ENCODE measurements at places on chromosomes 4 and X.

- DNase-seq, result no peak
Measured at GRCh38 chr4:147516133-147516532, 35.2 kb downstream of the EDNRA start.

DNA sequence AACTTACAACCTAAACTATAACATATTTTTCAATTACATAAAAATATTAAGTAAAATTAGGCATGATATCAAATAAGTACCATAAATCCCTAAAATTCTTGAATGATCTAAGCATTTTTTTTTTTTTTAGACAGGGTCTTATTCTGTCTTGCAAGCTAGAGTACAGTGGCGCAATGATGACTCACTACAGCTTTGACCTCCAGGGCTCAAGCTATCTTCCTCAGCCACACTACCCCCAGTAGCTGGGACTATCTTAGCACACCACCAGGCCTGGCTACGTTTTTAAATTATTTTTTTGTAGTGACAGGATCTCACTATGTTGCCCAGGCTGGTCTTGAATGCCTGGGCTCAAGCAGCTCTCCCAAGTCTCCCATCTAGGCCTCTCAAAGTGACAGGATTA lies 1042.3 kb downstream of the FSTL5 start:
- no peak for DNase-seq

DNA sequence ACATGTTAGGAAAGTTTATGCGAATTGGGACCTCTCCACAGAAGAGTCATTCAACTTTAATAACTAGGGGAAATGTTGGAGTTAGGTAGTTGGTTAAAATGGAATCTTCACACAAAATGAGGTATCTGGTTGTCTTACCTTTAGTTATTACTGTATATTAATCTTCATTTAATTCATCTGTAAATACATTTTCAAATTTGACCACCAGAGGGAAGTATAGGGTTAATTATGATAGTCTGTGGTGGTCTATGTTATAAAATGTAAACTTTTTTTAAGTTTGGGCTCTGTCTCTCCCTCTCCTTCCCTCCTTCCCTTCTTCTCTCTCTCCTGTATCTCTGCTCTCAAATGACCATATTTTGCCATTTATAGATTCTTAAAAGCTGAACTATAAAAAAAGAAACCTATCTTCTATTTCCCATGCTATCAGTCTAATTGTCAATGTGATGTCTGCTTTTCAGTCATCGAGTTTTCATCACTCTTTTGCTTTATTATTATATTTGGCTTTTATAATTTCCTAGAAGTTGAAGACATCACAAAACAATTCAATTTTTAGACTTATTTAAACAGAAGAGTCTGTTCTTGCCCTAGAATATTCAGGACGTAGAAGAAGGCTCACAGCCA lies 49.8 kb downstream of the TMEM144 start:
- DNase-seq, result no peak

GRCh38 chrX:28312965-28313364 lies 274.3 kb upstream of the IL1RAPL1 start:
- no peak for DNase-seq

GRCh38 chr4:32192363-32192762 lies 1472.2 kb downstream of the PCDH7 start:
- no peak for DNase-seq

DNA sequence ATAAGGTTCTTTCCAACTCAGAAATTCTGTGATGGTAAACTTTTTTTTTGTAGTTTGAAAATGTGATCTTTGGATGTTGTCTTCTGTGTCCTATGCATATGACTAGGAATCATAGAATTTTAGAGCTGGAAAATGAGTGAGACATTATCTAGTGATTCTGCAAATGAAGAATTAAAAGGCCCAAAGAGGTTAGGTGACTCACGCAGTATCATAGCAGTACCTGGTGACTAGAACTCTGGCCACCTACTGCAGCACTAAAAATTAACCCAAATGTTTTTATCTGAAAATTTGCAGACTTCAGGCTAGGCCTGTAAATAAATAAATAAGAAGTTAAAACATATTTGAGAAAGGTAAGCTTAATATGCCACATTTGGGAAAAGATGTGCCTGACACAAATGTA lies 52.8 kb downstream of the NFKB1 start:
- DNase-seq, result no peak

GRCh38 chr4:38800366-38800765 lies 4.2 kb downstream of the TLR1 start:
- DNase-seq, result no peak

GRCh38 chrX:9693307-9694001 lies 72.2 kb downstream of the GPR143 start:
- no peak for DNase-seq

- DNase-seq, result no peak
Measured at GRCh38 chr4:134544303-134544770, 342.7 kb upstream of the PABPC4L start.

GRCh38 chr4:742742-743311 lies 37.2 kb downstream of the PCGF3 start:
- peak; percentile 91 for DNase-seq

DNA sequence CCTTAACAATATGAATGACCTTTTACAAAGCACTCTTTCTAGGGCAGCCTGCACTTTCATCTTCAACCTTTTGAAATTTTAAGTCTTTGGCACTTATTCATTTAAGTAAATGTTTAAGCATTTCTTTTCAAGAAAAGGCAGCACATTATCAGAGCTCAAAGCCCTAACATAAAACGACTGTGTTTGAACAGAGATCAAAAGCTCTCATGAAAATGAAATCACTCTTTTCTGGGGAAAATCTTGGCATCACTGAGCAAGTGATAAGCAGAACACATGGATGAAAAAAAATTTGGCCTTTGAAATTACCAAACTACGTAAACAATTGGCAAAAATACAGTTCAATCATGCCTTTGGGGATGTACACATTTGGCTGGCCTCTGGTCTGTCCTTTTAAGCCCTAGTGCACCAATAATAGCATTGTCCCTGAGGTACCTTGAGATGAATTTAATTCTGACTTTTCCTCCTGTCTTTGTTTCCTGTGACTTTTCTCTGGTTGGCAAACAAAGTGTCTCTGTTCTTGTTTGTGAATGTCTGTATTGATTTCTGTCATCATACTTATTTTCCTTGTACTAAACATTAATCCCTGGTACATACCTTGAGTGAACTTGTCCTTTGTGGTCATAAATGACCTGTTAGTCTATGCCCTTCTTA lies 12.9 kb upstream of the ODAM start:
- no peak for DNase-seq

DNA sequence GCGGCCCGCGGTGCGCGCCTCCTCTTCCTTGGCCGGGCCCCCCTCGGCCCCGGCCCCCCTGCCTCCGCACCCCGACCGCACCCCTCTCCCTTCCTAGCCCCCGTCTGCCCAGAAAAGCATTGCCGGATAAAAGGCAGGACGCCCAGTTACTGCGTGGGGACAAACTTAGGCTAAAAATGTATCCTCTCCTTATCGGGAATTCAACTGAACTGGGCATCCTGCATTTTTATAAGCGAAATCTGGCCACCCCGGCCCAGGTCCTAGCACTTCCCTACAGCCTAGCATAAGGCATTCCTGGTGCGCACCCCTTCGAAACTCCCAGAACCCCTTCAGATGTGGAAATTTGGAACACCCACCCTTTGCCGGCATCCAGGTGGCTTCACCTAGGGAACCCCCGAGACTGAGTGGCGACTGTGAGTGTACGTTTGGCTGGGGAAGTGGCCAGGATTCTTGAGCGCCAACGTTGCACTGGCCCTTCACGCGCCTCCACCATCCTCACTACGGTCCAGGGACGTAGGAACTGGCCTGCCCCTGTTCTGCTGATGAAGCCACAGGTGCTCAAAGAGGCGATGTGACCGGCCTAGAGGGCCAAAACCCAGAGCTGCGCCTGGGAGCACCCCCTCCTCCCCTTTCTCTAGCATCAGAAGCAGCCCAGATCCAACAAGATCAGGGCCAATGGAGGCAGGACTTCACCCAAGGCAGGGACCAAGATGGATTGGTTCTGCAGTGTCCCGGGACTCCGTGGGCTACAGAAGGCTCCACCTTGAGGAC lies 5.7 kb upstream of the RNF4 start:
- DNase-seq, result no peak

- DNase-seq, result no peak
Measured at GRCh38 chrX:31670245-31670644, 598.4 kb upstream of the FTHL17 start.

DNA sequence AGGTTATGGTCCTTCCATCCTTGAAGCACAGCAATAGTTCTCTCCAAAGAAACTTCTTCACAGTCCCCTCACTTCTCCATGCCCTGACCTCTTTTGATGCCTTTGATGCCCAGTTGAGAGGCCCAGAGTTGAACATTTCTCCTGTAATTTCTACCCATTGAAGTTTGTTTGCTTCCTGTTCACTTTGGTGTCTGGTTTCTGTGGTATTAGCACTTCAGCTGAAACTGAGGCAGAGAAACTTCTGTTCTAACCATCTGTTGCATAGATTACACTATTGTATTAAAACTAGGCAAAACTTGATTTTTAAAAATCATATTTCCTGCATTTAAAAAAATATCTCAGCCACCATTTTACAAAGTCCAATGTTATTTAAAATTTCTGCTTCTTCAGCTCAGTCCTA lies 89.8 kb upstream of the ADGRG2 start:
- DNase-seq, result no peak

DNA sequence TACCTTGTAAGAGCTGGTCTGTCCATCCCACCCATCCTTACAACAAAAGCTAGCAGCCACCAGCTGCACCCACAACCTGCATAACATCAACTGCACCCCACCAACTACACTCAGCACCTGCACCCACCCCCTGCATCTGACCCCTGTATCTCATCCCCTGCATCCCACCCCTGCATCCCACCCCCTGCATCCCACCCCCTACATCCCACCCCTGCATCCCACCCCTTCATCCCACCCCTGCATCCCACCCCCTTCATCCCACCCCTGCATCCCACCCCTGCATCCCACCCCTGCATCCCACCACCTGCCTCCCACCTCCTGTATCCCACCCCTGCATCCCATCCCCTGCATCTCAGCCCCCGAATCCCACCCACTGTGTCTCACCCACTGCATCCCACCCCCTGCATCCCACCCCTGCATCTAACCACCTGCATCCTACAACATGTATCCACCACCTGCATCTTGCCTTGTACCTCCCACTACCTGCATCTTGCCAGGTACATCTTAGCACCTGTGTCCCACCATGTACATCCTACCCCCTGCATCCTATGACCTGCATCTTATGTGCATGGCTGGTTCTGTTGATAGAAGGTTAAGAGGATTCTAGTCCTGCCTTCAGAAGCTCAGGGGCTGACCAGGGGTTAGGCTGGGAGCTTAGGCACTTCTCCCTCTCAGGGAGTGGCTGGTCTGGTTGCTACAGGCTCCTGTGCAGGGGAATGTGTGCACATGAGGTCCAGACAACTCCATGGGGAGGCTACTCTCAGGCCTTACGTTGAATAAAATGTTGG lies 9.4 kb downstream of the TMEM271 start:
- peak; percentile 21 for DNase-seq

GRCh38 chr4:83490876-83491450 lies 6.1 kb upstream of the ABRAXAS1 start:
- peak; percentile 53 for DNase-seq

DNA sequence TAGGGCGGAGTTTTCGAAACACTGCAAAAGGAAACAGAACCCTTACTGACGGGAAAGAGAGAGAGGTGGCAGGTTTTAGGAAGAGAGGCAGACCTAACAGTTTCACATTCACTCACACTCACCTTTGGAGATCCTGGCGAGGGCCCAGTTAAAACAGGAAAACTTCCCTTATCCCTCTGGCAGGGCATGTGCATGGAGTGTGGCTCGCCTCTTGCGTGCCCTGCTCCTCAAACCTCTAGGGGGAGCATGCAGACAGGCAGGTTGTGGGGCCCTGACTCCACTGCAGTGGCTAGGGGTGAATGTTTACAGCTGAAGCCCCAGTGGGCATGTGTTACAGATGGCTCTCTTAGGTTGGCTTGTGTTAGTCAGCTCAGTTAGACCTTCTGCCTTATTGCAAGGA lies 451.5 kb downstream of the UBE2NL start:
- DNase-seq, result no peak

GRCh38 chrX:110531873-110532580 lies 173.4 kb downstream of the RTL9 start:
- DNase-seq, result no peak

DNA sequence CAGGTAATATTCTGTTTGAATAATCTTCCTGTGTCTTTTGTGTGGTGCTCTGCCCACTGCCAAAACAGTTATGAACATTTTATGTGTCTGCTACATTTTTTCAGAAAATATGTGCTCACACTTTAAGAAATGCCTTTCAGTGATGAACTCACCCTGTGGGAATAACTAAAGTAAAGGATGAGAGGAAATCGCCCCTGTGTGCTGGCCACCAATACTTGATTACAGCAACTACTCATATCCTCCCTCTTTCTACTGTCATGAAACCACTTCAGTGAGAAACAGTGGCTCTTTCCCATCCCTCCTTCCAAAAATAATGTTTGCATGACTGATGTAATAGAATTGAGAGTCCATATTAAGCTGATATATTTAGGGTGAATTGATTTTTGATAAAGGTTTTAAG lies 900.9 kb downstream of the RAB28 start:
- DNase-seq, result no peak

GRCh38 chrX:12349201-12349600 lies 210.9 kb downstream of the FRMPD4 start:
- DNase-seq, result no peak

GRCh38 chr4:26150948-26151347 lies 169.9 kb upstream of the RBPJ start:
- DNase-seq, result peak; percentile 42

DNA sequence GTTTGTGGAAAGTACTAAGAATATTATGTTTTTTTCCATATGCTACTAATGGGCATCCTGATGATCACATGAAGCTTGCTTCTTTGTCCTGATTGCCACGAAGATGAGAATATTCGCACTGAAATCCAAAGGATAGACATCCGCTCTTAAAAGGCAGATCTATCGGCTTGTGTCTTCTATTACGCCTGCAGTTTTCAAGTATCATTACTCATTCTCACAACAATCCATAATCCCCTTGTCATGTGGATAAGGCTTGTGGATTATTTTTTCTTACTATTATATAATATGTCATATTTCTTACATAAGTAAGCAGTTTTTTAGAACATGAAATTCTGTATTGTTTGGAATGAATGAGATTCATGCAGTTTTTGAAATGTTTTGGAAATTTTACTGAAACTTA lies 62.8 kb downstream of the KCNIP4 start:
- DNase-seq, result no peak

- peak; percentile 2 for DNase-seq
Measured at GRCh38 chrX:133947996-133948395, 37.4 kb downstream of the GPC3 start.

GRCh38 chrX:38276089-38276488 lies 51.2 kb downstream of the RPGR start:
- no peak for DNase-seq

GRCh38 chr4:79652232-79652631 lies 244.2 kb upstream of the GK2 start:
- DNase-seq, result no peak

DNA sequence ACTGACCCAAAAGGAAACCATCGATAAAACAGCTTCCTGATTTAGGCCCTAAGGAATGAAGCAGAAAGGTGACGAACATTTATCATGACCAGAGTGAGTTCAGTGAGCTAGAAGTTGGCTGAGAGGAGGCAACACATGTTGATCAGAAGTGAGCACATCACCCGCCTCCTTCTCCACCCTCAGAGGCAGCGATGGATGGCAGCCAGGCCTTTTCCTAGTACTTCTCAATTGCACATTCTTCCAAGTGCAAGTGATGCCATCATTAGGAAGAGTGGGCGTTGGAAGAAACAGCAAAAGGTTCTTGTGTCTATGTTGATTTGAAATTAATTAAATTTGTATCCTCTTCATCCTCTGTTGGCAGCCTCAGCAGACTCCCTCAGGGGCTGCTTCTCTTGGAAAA lies 51.7 kb downstream of the TMEM154 start:
- DNase-seq, result peak; percentile 65

Measured in AG08395 (cell line).